ENCODE measurements at places on chromosomes 2 and 18.

DNA sequence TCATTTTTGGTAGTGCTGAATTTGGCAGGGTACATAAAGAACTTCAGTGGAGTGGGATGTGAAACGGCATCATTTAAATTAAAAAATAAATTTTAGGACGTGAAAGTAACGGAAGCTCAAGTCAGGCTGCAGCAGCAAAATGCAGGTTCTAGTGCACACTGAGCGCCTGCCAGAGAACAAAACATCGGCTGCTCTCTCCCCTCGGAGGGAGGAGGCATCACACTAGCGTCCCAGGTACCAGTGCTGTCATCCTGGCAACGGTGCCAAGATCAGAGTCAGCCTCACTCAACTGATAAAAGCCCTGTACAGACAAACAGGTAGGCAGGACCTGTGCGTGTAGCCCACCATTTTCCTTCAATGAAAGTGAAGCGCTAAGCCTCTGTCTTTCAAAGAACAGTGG, 261.5 kb downstream of the PTGR3 start:
- no peak for DNase-seq

- DNase-seq: no peak
Measured at GRCh38 chr2:109231996-109232705, 103.1 kb downstream of the SH3RF3 start.

DNA sequence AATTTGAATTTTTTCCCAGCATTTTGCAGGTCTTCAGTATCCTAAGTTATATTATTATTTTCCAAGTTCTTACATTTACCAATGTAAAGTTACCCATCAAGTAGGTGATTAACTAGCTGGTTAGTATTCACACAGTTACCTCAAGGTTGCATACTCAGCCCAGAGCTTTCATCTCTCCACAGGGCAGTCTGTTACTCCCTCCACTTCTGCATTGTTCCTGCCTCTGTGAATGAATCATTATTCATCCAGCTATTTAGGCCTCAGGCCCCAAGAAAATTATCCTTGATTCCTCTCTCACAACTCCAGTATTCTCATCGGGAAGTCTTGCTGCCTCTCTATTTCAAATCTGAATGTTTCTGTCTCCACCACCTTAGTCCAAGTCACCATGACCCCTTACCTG, 92.2 kb downstream of the SMC6 start:
- DNase-seq: no peak

- no peak for DNase-seq
Measured at GRCh38 chr18:45111502-45111848, 430.8 kb downstream of the SETBP1 start.

GRCh38 chr2:44061469-44061868, 65.7 kb upstream of the LRPPRC start:
- DNase-seq: no peak

DNA sequence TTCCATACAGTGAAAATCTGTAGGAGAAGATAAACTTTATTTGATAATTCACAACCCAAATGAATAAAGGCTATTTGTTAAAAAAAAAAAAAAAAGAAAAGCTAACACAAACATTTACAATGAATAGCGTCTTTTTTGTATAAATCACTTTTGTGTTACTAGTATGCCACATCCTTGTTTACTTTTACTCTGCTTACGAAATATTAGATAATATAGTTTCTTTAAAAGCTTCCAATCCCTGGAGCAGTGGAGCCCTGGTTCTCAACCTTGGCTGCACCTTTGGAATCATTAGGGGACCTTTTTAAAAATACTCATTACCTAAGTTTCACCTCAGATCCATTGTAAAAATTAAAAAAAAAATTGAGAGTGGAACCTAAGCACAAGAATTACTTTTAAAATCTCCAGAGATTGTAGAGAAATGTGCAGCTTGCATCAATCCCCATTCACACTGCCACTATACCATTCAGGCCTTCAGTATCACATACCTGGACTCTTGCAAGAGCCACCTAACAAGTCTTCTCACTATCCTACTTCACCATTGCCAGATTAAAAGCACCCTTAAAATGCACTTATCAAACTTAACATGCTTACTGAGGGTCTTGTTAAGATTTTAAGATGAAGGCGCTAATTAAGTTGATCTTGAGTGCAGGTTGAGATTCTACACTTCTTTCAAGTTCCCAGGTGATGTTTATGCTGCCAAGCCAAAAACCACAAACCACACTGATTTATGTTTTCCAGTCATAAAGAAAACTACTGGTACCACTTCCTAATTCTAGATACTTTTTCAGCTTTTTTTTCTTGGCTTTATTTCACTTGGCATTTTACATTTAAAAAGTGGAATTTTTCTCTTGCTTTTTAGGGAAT, 59.7 kb upstream of the ZC3H15 start:
- DNase-seq: no peak

DNA sequence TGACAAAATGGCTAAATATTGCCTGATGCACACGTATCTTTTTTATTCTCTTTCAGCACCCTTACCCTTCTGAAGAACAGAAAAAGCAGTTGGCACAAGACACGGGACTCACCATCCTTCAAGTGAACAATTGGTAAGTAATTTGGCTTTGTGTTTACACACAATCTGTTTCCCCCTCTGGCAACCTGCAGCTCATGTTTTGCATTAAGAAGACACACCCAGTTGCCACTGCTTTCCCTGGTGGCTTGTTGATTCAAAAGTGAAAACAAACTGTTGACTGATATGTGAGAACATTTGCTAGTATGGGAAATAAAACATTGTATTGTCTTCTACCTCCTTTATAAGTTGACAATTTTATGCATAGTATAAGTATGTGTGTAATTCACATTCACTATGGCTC, 113.0 kb downstream of the MEIS1 start:
- no peak for DNase-seq

- DNase-seq: no peak
Measured at GRCh38 chr18:55401638-55402191, 186.3 kb downstream of the TCF4 start.

DNA sequence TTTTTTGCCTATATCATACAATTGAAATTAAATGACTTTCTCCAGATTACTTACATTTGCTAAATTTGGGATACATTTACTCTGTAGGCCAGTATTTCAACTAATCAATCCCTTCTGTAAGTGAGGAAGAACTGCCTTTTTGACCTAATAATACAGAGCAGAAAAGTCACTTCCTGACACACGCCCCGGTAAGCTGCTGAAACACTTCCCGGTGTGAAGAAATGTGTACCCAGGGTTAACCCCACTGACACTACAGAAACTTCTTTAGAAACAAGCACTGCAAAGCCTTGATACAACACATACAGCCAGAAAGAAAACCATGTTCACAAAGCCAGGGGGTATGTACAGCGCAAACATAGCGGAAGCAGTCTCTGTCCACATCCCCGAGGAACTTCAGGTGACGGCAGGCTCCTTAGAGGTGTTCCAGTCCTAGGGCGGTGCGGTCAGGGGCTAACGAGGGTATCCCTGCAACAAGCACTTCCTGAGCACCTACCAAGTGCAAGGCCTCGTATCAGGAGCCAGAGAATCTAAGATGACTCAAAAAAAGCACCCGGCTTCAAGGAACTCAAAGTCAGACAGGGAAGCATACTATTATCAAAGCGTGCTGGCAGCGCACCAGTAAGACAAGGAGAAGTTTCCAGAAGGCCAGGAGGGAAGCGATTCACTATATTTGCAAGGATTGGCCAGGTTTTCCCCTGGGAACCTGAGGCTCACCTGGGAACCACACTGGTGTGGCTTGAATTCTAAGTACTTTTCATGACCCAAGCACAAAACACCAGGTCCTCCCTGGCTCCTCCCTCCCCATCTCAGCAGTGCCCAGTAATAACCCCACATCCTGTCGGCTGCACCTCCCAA, 46.6 kb downstream of the ZNF516 start:
- no peak for DNase-seq

GRCh38 chr2:239236043-239236807, 164.6 kb downstream of the HDAC4 start:
- DNase-seq: no peak

DNA sequence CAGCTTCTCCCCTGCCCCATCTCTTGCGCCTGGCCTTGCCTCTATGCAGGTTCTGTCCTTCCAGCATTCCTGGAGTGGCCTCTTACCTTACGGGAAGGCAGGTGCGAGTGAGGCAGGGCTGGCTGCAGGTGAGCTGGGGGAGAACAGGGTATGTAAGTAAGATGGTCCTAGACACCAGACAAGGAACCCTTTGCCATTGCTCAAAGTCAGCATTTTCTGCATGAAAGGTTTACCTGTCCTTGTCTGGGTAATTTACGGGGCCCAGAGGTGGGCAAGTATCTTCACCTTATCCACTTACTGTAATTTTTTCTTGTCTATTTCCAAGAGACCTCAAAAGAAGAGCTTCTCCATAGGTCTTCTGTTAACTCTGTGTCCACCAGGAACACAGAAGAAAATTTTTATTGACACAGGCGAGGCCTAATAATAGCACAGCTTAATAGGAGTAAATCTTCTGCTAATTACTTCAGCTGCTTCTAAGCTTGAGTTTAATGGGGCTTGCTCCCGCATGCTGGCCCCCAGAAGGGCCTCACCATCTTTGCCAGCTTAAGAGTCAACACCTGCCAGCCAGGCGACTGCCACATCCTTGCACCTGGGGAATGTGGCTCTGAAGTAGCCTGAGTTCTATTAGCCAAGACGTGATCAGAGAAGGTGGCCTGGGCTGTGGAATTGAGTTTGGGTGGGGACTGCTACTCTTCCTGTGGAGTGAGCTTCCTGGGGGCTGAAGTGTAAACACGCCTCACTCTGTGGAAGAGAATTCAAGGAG, 27.1 kb downstream of the PCARE start:
- no peak for DNase-seq

DNA sequence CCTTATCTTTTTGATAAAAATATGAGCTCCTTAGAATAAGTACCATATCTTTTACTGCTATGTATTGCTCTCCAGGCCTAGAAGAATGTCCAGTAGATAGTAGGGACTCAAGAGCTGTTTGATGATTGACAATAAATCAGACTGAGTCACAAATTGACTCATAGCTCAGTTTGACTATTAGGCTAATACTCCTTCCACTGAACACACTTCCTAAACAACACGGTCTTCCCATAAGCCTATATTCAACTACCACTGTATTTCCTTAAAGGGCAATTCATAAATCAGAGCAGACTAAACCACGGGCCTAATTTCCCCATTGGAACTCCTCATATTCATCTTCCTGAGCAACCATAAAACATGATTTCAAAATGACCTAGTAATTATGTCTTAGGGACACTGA, 258.5 kb downstream of the ALK start:
- no peak for DNase-seq

- DNase-seq: no peak
Measured at GRCh38 chr2:60302377-60303126, 250.9 kb downstream of the BCL11A start.

DNA sequence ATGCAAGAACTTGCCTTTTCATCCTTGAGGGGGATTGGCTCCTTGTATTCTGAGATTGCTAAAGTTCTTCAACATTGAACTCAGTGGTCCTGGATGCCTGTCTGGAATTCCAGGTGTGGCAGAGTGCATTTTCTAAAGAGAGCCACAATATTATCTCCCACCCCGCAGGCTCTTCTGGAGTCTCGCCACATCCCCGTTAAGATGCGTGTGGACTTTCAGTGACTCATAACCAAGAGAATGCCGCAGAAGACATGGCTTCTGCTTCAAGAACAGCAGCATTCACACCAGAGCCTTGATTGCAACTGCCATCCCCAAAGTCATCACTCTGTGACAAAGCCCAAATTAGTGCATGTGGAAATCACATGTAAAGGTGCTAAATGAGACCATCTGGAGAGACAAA, 142.7 kb downstream of the CDH20 start:
- DNase-seq: no peak

- DNase-seq: no peak
Measured at GRCh38 chr2:161426455-161426921, 10.4 kb downstream of the TBR1 start.

DNA sequence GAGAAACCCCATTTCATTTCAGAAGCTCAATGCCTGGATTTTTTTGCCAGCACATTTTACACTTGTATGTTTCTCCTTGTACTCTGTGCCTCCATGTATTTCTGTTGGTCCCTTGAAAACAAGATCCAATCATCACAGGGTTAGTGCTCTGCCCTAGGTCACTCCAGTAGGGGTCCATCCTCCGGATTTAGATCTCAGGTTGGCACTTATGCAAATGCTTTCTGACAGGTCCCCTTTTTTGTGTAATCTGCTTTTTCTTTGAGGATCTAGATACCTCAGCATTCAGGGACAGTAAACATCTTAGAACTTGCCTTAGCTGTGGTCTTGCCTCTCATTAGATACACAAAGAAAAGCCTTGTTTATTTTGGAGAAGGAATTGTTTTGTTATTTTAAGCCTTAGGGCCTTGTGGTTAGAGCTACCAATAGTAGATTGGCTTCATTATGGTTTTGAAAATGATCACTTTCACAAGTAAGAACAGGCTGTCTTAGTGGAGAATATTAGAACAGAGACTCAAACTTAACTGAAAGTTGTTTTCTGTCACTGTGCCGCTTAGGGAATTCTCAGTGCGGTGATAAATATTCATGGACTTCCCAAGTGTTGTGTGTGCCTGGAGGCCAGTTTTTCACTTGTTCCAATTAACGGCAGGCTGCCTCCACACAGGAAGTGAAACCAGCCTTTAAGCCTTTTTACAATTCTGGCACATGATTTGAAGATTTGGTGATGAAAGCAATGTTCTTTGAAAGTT, 7.8 kb downstream of the MERTK start:
- DNase-seq: no peak

DNA sequence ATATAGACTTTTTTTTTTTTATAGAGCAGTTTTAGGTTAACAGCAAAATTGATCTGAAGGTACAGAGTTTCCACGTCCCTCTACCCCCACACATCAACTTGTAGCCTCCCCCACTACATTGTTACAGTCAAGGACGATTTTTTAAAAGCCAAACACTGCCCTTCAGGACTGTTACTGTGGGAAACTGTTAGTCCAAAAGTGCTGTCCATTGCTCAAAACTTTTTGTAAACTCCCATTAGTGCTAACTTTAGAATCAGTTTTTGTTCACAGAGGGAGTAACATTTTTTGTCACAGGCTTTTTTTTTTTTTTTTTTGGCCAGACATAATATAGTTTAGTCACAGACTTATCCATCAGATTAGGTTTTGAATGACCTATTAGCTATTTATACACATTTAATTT, 24.1 kb downstream of the ELP2 start:
- DNase-seq: no peak

GRCh38 chr2:241459520-241459919, 48.9 kb downstream of the STK25 start:
- DNase-seq: no peak

Data from epithelial cell of proximal tubule (primary cell).